ENCODE measurements at places on chromosomes 11 and 22. TPM values are rescaled to one million over a fixed set of nuclear protein-coding genes. Genes with fewer than 3 reads are reported as not detected.

DNA sequence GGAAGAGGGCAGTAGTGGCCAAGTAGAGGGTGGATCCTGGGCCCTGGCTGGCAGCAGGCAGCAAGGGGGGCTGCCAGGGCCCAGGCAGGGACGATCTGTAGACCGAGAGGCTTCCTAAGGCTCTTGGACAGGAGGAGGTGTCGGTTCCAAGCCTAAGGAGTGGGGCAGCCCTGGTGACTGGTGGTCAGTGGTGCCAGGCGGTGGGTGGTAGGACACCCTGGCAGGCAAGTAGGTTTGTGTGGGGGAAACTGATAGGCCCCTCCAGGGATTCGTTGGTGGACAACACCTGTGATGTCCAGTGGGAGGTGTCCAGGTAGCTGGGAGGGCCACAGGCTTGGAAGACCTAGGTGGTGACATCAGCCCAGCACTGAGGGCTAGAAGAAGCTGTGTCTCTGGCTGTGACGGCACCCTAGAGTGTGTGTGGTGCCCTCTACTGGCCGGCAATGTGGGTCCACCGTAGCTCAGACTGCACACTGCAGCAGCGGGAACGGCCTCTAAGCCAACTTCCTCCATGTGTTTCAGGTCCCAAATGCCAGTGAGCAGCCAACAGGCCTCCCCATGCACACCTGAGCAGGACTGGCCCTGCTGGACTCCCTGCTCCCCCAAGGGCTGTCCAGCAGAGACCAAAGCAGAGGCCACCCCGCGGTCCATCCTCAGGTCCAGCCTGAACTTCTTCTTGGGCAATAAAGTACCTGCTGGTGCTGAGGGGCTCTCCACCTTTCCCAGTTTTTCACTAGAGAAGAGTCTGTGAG, 9.4 kb upstream of the SAMM50 start:
- DNase-seq: no peak

The HORMAD2 gene
- not detected for total RNA-seq

- DNase-seq: no peak
These were observed 54.4 kb upstream of the INCENP start for GRCh38 chr11:62069374-62069773.

GRCh38 chr11:113773092-113773415, 438 bp downstream of the ZW10 start:
- peak; percentile 17 for DNase-seq

DNA sequence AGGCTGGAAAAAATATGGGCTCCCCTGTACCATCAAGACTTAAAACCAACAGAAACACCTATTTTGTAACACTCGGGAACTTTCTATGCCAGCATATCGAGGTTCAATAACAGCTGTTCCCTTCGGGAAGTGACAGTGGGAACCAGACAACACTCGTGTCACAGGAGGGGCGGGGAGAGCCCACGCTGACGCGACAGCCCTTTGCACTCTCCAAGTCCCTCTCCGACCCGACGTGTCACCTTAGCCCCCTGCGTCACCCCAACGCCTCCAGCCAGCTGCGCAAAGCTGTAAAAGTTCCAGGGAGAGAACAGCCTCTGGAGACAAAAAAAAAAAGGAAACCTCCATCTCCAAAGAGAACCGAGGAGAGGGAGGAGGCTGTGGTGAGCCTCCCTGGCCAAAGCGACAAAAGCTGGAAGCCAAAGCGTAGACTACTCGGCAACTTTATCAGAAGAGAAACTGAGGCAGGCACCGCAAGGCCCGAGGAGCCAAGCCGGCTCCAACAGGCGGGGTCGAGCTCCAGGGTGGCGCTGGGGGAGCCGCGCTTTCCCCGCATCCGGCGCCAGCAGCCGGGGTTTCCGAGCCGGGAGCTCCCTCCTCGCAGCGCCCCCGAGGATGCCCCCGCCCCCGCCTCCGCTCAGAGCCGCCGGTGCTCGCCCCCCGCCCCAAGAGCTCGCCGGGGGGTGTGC, 751 bp downstream of the ARFGAP3 start:
- DNase-seq: peak; percentile 58

The TREH gene
- not detected for total RNA-seq

DNA sequence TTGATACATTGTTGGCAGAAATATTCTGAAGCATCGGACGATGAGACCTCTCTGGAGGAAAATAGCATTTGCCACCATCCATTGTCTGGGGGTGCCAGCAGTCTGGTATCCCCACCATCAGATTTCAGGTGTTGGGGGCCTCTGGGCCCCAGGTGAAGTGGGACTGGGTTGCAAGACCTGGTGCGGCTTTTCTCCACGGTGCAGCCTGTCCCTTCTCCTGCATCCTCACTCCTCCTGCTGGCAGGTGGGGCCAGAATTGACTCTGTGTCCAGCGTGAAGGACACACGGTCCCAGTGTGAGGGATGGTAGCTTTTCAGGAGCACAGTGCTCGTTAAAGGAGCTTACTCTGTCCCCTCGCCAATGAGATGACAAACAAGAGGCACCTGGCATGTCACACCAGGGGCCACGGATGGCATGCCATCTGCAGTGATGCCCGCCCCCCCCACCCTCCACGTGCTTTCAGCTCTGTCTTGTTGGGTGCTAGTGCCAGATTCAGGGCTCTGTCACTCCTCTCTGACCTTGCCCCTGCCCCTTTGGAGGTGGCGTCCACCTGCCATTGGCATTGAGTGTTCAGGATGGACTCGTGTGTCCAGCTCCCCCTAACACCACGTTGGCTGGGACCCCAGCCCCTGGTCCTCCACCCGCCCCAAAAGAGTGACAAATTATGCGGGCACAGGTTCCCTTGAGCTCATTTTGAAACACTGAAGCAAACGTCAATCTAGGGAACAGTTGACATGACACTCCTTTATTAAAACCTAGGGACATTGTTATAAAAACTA, 62.4 kb downstream of the PARVG start:
- DNase-seq: no peak
